ENCODE measurements at places on chromosomes 7 and 10.

- DNase-seq: peak; percentile 77
Observed at GRCh38 chr10:26438534-26439341, 597 bp downstream of the APBB1IP start.

DNA sequence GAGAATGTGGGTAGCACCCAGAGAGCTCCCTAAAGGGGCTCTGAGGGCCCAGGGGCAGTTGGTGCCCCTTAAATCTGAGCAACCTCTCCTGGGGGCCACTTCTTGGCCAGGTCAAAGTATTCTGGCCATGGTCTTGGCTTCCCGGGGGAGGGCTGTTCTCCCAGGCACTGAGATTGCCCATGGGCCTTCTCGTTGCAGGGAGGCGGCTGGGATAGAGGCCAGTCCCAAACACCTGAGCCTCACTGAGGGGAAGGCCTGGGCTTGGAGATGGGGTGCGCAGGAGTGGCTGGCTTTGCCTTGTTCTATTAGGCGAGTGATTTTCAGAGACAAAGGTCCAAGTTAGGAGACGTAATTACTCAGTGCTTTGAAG is 33.5 kb downstream of the ZNF783 start:
- DNase-seq: no peak

DNA sequence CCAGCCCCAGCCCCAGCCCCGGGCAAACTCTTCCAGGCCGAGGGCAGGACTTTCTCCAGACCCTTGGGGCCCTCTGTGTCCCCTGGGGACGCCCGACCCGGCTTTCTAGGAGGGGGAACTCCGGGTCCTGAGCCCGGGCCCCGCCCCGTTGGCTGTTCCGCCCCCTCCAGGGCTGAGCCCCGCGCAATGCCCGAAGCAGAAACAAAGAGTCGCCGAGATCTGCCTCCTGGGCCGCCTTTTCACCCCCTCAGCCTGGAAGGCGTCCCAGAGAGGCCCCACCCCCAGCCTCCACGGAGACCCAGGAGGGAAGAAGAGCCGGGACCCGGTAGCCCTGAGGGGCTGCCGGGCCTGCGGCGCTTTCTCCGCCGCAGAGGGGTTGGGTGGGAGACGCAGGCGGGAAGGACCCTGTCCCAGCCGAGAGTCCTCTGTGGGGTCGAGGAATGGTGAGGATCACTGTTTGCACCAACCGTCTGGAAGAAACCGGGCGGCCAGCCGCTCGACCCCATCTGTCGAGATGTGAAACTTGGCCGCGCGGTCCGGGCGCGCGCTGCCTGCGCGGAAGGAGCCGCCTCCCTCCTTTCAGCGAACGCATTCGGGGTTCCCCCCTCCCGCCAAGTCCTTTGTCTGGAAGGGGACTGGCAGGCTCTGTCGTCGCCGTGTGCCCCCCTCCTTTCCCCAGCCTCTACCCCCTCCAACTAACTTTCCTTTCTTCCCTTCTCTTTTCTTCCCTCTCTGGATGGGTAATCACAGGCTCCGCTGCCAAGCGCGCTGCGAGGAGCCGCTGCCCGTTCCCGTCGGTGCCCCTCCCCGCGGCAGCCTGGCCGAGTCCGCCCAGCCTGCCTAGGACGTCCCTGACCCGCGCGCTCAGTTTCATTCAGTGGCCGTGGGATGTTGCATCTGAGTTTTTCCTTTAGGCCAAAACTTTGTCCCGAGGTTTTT is 10.2 kb downstream of the EN2 start:
- no peak for DNase-seq

GRCh38 chr7:51024867-51025266 is 242.2 kb upstream of the GRB10 start:
- DNase-seq: no peak

DNA sequence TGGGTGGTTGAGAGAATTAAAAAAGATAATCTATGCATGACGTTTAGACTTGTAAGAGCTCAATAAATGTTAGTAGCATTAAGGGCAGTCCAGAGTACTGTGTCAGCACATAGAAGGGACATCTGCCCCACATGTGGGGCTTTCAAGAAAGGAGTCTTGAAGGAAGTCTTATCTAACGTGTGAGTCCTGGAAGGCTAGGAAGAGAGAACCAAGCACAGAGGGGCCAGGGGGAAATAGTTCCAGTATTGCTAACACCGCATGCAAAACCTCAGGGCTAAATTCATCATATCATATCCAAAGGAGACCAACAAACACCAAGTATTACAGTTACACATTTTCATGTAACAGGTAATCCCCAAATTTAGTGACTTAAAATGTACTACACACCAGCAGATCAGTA is 122.7 kb downstream of the AOAH start:
- no peak for DNase-seq

DNA sequence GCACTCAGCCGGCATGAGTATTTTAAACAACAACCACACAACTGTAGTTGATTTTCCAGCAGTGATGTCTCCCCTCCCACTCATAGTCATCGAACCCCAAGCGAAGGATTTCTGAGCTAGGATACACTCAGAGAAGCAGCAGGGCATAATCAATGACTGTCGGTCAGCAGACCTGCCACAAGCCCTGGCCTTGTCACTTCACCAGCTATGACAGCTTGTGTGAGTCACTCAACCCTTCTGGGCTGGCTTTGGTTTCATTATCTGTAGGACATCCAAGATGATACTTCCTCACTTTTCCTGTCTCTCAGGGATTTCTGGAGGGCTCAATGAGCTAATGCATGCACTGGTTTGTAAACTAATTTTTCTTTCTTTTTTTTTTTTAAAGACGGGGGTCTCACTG is 22.0 kb upstream of the UBE3C start:
- DNase-seq: no peak

DNA sequence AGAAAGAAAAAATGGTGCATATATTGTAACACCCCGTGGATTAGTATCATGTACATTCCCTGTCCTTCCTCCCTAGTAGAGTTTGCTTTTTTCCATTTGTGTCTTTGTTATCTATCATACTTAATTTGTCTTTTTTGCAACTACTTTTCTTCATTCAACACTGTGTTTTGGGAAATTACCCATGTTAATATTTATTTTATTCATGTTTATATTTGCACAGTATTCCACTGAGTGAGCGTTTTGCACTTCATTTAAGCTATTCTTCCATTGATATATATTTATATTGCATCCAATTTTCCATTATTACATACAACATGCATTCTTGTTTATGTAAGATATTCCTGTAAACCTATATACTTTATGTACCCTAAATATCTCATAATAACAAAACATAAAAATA is 57.6 kb upstream of the FAM171A1 start:
- DNase-seq: no peak

- DNase-seq: no peak
Observed at GRCh38 chr7:101998906-101999240, 181.4 kb downstream of the CUX1 start.

- no peak for DNase-seq
Observed at GRCh38 chr7:132218876-132219275, 357.4 kb downstream of the PLXNA4 start.

DNA sequence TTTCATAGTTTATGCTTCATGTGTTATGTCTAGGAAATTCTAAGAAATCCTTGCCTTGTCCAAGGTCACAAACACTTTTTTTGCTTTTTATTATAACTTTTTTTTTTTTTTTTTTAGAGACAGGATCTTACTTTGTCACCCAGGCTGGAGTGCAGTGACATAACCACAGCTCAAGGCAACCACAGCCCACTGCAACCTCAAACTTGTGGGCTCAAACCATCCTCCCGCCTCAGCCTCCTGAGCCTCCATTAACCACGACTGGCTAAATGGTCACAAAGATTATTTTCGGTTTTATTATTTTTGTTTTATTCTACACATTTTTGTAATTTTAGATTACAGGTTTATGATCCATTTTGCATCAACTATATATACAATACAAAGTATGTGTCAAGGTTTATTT is 7.1 kb upstream of the FAM204A start:
- DNase-seq: no peak

- DNase-seq: no peak
Observed at GRCh38 chr7:23383225-23383624, 84.1 kb downstream of the MALSU1 start.

DNA sequence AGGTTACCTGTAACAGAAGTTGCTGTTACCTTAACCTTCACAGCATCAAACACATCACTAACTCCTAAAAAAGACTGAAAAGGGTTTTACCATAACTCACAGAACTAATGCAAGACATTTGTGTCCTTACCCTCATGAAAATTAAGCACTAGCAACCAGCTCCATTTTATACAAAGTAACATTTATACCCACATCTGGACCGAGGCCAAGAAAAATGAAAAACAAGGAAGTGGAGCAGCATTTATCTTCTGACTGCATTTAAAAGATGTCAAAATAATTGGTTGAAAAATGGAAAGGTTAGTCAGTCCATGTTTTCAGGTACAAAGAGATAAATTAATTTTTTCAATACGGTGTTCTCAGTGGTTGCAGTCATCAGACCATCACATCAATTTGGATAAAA is 3.1 kb upstream of the RBP4 start:
- DNase-seq: no peak

- DNase-seq: no peak
Observed at GRCh38 chr7:44471850-44472249, 18.6 kb downstream of the NUDCD3 start.

GRCh38 chr10:18866852-18867251 is 181.7 kb upstream of the MALRD1 start:
- DNase-seq: no peak

All from stimulated activated naive CD4-positive, alpha-beta T cell treated with Interleukin-2 at 50 U/mL for 16 hours (primary cell).